ENCODE measurements at places on chromosomes 5 and 9. TPM values are rescaled to one million over a fixed set of nuclear protein-coding genes. Genes with fewer than 3 reads are reported as not detected.

The LVRN gene
- polyA plus RNA-seq, result not detected

The SIT1 gene
- 0.32 TPM for polyA plus RNA-seq

The ARSI gene
- polyA plus RNA-seq, result 1.1 TPM

The NMUR2 gene
- 0.30 TPM for polyA plus RNA-seq

The PLAC8L1 gene
- not detected for polyA plus RNA-seq

The SLC35A4 gene
- 71.2 TPM for polyA plus RNA-seq

DNA sequence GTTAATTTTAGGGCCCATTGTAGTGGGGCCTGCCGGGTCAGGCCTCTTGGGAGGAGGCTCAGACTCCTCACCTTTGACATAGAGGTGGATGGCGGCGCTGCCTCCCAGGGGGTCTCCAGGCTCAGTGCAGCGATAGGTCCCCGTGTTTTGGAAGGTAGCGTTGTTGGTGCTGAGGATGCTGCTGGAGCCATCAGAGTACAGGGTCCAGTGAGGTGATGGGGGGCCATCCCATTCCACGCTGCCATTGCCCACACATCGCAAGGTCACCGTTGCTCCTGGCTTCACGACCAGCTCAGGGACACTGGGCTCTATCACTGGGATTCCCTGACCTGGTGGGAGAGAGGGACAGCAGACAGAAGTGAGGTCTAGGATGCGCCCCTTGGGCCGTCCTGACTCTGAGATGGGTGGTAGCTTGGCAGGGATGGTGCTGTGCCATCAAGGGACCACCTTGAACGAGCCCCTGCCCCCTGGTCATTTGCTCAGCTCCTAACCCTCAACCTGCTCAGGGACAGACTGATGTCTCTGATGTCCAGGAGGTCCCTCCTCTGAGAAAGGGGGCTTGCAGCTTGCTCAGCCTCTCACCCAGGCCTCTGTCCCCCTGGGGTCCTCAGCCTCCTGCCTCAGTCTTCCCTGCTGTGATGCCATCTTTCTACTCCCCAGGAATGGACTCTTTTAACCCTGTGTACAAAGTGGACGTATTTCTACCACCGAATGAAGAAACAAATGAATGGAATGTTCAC lies 5.5 kb downstream of the CSF1R start:
- no peak for DNase-seq

DNA sequence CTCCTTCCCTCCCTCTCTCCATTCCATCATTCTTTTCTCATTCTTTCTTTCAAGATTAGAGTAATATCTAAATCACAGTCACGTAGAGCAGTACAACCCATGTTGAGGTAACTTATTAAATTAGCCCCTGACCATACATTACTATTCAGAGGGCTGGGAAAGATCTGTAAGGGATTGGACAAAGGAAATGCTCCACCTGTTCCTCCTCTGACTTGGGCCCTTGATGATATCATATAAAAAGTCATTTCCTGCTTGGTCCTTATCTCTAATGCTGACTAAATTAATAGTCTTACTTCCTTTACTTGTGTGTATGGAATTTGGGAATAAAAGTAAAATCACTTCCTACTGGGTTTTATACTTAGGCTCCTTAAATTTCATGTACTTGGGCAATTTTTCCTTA lies 40.8 kb downstream of the SNX18 start:
- DNase-seq, result peak; percentile 8

DNA sequence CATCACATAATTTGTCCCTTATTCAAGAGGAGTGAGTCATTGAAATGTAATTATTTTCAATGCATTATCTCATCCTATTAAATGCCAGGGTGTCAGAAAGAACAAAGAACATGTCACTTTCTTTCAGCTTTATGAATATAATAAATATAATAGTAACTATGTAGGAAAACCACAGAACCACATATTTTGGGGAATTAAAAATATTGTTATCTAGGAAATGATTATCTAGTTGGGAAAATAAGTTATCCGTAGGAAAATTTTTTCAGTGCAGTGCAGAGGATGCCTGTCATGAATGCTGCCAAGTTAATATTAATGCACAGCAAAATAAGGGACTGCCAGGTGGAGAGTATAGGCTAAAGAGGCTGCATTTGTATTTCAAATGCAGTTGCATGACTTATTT lies 844.8 kb downstream of the MAT2B start:
- no peak for DNase-seq

DNA sequence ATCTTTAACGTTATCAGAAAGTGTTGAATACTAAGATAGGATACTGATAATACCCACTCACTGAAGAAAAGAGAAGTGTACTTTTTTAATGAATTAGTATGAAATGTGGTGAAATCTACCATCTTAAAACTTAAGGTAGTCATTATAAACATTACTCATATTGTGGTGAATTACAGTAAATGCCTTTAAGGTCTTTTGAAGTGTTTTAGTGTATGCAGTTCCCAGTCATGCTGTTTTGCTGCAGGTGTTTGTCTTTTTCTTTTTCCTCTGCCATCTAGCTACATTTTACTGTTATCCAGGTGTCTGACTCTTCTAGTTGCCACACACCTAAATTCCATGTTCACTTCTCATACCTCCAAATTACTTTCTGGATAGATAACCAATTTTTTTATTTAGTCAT lies 72.6 kb downstream of the ERMP1 start:
- DNase-seq, result no peak

DNA sequence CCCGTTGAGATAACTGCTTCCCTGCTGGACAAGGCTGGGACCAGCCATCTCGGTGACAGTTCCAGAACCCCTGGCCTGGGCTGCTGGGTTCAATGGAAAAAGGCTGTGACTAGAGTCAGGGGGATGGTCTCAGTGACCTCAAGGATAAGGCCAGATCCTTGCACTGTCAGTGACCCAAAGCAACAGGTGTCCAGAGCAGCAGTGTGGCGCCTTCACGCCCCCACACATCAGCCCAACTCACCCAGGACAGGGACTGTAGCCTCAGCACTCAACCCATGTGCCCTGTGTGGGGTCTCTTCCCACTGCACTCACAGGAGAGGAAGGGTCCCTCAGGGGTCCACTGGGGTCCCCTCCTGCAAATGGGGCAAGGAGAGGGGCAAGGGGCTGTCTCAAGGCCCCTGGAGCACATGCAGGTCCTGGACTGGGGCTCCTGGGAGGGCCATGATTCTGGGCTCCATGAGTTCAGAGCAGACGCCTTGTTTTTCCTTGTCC lies 698 bp upstream of the LCN2 start:
- DNase-seq, result no peak

DNA sequence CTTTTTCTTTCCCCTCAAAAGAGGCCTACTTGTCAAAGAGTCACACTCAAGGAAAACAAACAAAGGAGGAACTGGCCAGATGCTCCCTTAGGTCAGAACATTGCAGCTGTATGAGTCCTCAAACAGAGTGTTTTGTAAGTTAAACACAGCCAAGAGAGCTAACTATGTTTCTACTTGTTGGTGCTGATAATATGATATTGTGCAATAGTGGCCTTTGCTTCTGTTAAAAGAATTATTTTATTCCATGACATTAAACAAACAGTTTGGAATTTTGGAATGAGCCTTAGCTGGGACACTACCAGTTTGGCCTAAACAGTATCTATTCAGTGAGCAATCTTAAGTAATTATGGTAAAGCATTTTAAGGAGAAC lies 56.0 kb upstream of the TPD52L3 start:
- peak; percentile 8 for DNase-seq

- DNase-seq, result no peak
Observed at GRCh38 chr5:143892271-143892670, 80.3 kb downstream of the HMHB1 start.

DNA sequence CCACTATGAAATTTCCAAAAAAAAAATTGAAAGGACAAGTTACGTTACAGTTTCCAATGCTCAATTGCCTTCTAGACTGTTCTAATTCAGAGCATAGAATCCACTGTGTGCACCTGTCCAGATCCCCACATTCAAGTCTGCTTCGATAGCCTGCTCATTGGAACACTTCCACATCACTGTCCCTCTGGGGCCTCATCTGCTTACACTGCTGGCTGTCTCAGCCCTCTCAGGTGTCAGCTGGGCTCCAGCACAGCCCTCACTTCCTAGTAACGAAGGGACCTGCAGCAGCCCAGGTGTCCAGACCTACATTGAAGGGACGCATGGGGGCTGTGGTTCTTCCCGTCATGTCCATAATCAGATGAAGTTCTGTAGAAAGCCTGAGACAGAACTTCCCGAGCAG lies 94.3 kb upstream of the EMB start:
- DNase-seq, result no peak

DNA sequence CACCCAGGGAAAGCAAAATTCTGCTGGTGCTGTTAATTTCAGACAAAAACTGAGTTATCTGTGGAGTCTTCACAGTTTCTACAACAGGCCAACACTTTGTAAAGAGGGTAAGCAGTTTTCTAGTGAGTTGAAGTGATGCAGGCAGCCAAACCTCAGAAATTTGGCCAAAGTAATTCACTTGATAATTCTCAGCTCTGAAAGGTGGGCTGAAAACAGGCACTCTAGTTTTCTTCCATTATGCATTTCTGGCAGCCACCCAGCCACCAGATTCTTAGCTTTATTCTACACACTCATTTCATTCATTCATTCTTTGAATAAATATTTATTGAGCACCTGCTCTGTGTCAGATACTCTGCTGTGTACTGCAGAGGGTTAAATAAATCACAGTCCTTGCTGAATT lies 184.2 kb downstream of the RAB3C start:
- DNase-seq, result no peak

- DNase-seq, result no peak
Observed at GRCh38 chr5:143121135-143121475, 282.4 kb downstream of the NR3C1 start.

DNA sequence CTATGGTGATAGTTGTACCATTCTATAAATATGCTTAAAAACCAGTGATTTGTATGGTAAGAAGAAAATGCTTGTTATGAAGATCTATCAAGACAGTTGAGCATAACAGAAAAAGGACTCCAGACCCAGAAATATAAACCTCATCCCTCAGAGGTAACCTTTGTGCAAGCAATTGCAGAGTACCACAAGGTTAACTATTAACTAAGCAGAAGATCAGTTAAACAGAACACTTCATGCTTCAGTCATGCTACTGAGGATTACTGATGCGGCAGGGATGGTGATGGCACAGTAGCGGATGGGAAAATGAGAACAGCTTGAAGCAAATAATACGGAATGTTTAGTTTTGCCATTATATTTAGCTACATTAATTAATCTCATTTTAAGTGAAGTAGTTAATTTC lies 45.5 kb downstream of the IARS1 start:
- no peak for DNase-seq

DNA sequence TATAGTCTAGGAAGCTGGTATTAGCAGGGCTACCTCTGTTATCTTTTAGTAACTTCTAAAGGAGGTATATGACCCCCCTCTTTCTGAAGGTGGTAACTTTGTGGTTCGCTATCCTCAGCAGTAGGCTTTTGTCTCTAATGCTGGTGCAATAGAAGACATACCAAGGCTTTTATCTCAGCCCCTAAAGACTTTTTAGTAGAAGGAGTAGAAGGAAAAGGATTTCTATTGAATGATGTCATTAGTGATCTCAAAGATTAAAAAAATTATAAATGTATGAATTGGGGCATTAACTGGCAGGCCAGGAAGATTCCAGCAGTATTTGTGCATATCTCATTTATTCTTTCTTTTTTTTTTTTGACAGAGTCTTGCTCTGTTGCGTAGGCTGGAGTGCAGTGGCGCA lies 78.2 kb downstream of the RAI14 start:
- no peak for DNase-seq

DNA sequence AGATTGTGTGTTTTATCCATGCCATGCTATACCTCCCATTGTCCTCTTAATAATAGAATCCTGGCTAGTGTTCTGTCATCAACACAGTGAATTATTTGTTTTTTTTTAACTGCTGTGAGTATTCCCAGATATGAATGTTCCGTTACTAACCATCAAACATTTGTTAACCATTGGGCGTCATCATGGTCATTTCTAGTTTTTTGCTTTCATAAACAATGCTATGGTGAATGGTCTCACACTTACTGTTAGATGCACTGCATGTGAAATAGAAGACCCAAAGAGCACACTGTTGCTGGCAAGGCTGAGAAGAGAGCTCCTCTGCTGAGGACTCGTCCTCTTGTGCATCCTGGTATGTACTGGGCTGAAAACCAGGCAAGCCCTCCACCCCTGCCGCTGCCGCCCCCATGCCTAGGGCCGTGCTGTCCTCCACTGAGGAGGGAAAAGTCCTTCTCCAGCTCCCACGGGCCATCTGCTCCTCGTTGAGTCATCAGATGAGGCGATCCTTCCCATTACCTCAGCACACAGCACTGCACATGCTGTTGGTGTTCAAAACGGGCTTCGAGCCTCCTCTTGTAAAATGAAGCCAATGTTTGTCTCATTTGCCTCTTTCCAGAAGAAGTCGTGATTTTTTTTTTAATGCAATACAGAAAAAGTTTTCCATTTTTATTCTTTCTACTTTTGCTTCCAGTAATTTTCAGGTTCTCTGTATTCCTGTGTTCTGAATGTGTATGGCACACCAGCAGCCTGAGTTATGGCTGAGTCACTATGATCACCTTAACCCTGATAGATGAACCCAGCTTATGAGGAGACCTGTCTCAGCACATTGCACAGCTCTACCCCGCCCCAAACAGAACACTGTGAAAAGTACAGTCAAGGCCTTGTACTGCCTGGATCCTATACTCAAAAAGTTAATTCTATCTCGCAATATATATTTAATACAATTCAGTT lies 219.0 kb downstream of the AOPEP start:
- no peak for DNase-seq

GRCh38 chr9:696332-697323 lies 144.9 kb upstream of the DMRT1 start:
- no peak for DNase-seq

DNA sequence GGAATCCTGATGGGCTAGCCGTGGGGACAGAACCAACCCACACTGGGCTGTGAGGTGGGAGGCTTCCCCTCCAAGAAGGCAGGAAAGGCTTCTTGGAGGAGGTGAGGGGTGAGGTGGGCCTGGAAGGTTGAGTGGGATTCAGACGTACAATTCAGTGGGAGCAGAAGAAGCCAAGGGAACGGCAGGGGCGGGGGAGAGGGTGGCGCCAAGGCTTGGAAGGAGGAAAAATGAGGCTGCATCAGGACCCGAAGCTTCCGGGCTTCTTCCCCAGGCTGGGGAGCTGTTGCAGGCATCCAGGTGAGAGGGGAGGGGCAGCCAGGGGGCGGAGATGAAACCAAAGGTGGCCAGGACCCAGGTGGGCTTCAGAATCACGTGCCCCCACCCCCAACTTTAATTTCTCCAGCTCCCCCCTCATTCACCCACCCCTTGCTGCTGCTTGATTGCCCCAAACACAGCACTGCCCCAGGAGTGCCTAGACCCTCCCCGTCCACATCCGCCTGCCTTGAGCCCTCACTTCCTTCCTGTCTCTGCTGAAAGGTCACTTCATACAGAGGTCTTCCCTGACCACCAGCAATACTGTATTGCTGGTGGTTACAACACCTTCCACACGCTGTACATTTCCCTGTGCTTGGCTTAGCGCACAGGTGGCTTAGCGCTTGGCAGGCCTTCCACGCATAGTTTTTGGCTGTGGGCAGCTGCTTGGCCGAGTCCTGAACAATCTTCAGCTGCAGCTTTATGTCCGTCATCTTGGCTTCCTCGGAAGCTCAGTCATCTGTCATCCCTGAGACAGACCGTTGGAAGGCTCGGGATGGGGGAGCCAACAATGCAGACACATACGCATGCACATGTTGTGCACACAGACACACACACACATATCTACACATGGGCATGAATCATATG lies 193.5 kb downstream of the RGS3 start:
- DNase-seq, result peak; percentile 44

GRCh38 chr9:73157811-73158210 lies 6.1 kb downstream of the ANXA1 start:
- DNase-seq, result no peak

GRCh38 chr9:129495620-129496472 lies 125.1 kb downstream of the C9orf50 start:
- peak; percentile 97 for DNase-seq

GRCh38 chr5:56807679-56808078 lies 7.7 kb upstream of the MAP3K1 start:
- DNase-seq, result no peak

GRCh38 chr5:132204371-132205135 lies 23.1 kb downstream of the P4HA2 start:
- DNase-seq, result no peak

Measured in kidney (tissue), 22 donors.